ENCODE measurements at places on chromosomes 6 and 20.

- DNase-seq, result no peak
These were observed 251.6 kb downstream of the HACE1 start for GRCh38 chr6:104608101-104608500.

- DNase-seq, result no peak
These were observed 193.8 kb downstream of the PLCB4 start for GRCh38 chr20:9262653-9263194.

GRCh38 chr6:36615018-36615761 is 21.0 kb downstream of the SRSF3 start:
- no peak for DNase-seq

GRCh38 chr6:41335943-41336342 is 535 bp downstream of the NCR2 start:
- DNase-seq, result no peak

- DNase-seq, result peak; percentile 76
These were observed 45.9 kb downstream of the ZNF217 start for GRCh38 chr20:53547664-53548239.

- DNase-seq, result no peak
These were observed 28.7 kb downstream of the PXDC1 start for GRCh38 chr6:3722785-3723184.

GRCh38 chr6:32436995-32437836 is 2.5 kb upstream of the HLA-DRA start:
- no peak for DNase-seq

DNA sequence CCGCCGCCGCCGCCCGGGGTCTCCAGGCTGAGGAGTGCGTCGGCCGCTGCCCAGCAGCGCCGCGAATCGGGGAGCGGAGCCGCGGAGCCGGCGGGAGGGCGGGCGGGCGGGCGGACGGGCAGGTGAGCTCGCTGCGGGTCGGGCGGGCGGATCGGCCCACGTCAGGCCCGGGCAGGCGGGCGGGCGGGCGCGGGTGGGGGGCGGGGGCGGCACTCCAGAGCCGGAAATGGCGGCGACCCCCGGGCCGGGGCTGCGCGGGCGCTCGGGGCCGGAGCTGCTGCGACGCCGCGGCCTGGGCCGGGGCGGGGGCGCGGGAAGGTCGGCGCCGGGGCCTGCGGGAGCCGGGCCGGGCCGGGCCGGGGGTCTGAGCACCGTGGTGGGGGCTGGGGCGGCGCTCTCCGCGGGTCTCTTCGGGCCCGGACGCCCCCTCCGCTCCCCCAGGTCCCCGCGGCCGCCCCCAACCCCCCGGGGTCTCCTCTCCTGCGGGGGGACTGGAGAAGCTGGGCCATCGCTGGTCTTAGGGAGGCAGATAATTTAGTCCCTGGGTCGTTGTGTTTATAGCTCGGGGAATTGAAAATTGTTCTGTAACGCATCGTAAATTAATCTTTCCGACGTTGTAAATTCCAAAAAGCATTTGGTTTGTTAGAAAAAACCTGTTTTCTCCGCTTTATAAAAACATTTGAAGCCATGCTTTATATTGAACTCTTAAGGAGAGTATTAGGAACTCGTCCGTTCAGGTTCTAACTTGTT is 451 bp downstream of the DNAJC5 start:
- no peak for DNase-seq

GRCh38 chr20:48406498-48406897 is 421.3 kb downstream of the PREX1 start:
- no peak for DNase-seq

DNA sequence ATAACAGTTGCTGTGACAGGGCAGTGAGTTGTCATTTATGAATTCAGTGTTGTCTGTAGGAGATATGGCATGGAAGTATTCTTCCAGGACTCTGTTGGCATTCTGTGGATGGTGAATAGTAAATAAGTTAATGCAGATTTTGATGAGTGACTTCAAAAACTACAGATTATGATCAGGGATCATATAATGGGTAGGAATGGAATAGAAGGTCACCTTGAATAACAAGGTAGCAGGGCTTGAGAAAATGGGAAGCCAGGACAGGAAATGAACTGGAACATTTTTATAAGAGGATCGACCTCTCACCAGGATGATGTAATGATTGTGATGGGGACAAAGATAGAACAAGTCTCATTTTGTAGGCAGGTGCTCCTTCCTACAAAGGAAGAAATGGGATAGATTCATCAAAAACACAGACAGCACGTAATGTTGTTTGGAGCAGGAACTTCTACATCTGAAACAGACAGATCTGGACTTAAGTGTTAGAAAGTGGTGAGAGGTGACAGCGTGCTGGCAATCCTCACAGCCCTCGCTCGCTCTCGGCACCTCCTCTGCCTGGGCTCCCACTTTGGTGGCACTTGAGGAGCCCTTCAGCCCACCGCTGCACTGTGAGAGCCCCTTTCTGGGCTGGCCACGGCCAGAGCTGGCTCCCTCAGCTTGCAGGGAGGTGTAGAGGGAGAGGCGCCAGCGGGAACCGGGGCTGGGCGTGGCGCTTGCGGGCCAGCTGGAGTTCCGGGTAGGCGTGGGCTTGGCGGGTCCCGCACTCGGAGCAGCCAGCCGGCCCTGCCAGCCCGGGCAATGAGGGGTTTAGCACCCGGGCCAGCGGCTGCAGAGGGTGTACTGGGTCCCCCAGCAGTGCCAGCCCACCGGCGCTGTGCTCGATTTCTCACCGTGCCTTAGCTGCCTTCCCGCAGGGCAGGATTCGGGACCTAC is 30.8 kb upstream of the SSR1 start:
- DNase-seq, result no peak

DNA sequence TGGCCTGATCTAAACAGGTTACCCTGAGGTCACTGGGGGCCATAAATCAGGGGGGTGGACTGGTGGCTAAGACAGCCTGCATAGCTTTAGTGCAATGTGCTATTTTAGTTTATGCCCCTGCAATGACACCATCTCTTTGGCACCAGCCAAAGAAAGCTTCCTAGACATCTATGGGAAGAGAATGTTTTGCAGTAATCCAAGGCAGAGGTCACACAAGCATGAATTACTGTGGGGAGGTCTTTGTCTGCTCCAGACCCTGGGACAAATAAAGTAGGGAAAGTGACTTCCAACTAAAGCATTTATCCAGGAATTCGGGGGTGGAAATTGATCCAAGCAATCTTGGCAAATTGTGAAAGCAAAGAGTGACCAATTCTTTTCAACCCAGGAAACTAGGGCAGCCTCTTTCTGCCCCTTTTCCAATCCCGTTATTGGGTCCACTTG is 5.3 kb downstream of the RIPOR2 start:
- DNase-seq, result no peak

DNA sequence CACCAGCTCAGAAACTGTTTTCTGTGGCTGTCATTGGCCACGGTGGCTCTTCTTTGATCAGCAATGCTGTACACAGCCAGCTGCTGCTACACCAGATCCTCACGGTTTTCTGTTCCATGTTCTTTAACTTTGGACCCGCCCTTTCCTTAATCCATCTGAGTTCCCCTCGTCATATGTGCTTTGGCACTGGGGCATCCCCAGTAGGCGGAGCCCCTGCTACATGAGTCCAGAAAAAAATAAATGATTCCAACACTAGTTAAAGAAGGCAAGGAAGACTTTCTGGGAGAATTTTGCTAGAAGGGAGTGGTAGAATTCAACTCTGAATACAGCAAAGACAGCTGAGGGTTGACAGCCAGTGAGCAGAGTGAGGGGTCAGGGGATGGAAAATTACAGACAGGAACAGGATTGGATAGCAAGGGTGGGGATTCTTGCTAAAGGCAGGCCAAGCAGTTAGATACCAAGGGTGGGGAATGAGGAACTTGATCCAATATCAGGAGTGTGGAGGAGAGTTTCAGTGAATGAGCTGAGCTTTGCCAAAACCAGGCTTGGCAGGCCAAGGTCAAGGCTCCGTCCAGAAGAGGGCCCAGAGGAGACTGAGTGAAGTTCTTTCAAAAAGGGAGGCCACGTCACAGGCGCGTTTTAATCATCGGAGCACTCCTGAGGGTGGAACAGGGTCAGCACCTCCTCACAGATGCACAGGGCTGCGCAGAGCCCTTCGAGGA is 391.8 kb downstream of the CDH4 start:
- no peak for DNase-seq

GRCh38 chr20:47368301-47368700 is 11.8 kb upstream of the ZMYND8 start:
- DNase-seq, result no peak

- DNase-seq, result no peak
These were observed 78.0 kb downstream of the TRMT11 start for GRCh38 chr6:126064257-126064747.

DNA sequence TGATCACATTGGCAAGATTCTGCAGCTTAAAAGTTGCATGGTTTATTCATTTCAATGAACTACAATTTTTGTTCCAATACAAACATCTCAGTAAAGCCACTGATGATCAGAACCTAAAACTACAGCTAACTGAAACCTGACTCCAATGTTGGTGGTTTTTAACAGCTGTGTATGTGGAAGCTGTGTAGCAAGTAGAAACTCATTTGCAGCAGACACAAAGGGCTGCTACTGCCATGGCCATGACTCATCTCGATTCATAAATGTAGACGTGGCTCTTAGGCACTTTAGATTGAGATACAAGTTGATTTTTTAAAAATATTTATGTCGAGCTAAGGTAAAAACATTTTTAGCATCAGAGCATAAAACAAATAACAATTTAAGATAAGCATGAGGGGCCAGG is 19.5 kb upstream of the MAP3K4 start:
- DNase-seq, result no peak

DNA sequence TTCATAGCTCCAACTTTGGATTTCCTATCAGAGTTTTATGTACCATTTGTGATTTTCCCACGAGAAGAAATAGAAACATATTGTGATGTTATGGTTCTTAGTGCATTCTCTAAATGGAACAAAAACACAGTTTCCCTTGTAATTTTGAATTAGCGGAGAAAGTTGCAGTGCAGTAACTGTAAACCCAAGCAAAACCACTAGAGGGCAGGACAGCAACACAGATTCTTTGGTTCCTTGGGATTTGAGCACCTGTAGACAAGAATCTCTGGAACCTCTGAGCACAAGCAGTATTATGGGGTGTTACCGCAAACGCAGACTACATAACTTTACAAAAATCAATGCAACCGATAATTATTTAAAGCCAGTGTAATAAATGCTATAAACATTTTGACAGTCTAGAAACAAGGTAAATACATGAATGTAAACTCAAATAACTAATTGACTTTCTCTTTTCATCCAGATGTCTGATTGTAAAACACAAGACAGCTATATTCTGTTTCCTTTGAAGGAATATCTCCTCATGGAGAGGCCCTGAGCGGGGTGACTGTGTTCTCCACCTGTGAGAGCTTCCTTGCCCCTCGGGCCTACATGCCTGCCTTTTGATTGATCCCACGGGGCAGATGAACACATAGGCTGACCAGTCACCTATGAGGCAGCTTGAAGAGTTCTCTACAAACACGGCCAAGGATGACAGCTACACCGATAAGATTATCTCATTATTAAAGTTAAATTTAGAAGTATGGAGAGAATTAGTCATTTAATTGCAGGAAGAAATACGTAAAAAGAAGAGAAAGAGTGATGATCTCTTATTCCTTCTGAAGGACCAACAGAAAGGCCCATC is 67.5 kb upstream of the COL21A1 start:
- no peak for DNase-seq

DNA sequence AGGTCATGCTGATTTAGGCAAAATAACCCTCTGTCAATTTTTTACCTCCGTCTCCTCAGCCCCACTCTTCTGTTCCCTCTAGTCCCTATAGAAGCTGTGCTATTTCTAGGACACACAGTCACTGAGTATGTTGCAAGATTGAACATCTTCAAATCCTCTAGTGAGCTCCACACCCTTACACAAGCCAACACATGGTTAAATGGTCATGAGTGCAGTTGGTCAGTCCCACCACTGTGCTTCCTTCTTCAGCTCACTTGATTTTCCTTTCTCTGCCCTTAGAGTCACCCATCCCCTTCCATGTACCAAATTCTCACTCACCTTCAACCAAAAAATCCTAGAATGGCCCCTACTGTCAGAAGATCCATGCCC is 48.2 kb upstream of the F13A1 start:
- DNase-seq, result no peak

- DNase-seq, result no peak
These were observed at the start of gene SIRPB1 for GRCh38 chr20:1619861-1620444. SIRPB1 (minus strand) TSS chr20:1620009; CDS start chr20:1619944, 65 bp downstream.

DNA sequence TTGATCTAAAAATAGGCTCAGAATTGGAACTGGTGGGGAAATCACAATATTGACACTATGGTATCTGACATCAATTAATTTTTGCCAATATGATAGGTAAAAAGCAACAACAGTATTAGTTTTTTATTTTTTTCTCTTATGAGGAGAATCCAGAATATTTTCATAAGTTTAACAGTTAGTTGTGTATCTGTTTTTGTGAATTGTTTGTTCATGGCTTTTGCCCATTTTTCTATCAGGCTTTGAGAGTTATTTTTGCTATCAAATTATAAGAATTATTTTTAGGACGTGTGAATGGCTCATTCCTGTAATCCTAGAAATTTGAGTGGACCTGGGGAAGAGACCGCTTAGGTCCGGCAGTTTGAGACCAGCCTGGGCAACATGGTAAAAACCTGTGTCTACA is 608.6 kb upstream of the ADGRB3 start:
- no peak for DNase-seq

GRCh38 chr6:146912730-146913685 is 291.2 kb upstream of the STXBP5 start:
- no peak for DNase-seq

- no peak for DNase-seq
These were observed 68.0 kb downstream of the SLC35F1 start for GRCh38 chr6:117974914-117975627.

- DNase-seq, result no peak
These were observed 36.7 kb downstream of the MAN1A1 start for GRCh38 chr6:119312875-119313338.

- DNase-seq, result no peak
These were observed 24.1 kb downstream of the LRFN2 start for GRCh38 chr6:40563111-40563510.

GRCh38 chr6:132392270-132392646 is 9.0 kb downstream of the MOXD1 start:
- no peak for DNase-seq

DNA sequence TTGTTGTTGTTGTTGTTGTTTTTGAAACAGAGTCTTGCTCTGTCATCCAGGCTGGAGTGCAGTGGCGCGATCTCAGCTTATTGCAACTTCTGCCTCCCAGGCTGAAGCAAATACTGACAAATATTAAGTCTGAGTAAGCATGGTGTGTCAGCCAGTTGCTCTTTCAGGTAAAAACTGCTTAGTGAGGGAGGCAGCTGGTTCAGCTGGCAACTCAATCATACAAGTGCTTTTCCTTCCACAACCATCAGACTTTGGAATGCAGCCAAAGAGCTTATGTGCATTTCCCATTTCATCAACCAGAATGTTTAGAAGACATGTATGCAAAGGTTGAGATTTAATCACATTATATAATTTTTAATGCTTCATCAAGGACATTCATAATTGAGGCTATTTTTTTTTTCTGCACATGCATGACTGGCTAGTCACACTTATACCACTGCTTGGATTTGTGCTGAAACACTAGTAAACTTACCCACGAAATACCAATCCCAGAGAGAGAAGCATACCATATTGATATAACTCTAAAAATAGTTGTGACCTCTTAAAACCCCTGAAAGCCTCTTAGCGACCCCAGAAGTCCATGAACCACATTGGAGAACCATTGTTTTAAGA is 56.0 kb downstream of the CLIC5 start:
- no peak for DNase-seq

Measured in right renal pelvis (tissue), 4 donors.